ENCODE measurements at places on chromosomes 3 and 15.

- DNase-seq = no peak
Measured at GRCh38 chr15:99955532-99955931, 222.3 kb upstream of the LYSMD4 start.

DNA sequence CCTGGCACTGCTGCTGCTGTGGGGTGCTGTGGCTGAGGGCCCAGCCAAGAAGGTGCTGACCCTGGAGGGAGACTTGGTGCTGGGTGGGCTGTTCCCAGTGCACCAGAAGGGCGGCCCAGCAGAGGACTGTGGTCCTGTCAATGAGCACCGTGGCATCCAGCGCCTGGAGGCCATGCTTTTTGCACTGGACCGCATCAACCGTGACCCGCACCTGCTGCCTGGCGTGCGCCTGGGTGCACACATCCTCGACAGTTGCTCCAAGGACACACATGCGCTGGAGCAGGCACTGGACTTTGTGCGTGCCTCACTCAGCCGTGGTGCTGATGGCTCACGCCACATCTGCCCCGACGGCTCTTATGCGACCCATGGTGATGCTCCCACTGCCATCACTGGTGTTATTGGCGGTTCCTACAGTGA lies 2.1 kb downstream of the GRM2 start:
- no peak for DNase-seq

- DNase-seq = no peak
Measured at GRCh38 chr15:66269326-66270090, 16.0 kb upstream of the MEGF11 start.

DNA sequence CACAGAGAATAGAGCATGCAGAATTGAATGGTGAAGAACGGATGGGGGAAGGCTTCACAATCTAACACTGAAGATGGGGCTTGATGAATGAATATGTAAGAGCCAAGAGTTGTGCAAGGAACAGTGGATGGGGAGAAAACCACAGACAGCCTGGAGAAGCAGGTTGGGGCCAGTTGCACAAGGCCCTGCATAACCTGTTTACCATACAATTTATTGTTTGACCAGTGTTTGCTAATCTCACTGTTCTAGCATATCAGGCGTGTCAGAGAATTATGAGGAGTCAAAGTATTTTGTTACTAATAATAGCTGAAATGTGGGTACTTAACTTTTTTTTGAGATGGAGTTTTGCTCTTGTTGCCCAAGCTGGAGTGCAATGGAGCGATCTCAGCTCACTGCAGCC lies 36.4 kb downstream of the LINS1 start:
- DNase-seq = no peak

DNA sequence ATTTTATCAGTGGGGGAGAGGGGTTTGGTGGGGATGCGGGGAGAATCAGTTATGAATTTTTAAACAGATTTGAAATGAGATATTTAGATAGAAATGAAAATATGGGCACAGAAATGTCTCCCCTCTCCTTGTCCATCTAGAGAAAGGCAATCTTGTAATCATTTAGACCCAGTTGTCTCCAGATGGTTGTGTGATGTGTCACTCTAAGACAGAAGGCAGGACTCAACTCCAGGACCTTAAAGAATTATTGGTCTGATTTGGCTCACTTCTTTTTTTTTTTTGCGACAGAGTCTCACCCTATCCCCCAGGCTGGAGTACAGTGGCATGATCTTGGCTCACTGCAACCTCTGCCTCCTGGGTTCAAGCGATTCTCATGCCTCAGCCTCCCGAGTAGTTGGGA lies 77.2 kb downstream of the EOMES start:
- DNase-seq = no peak

DNA sequence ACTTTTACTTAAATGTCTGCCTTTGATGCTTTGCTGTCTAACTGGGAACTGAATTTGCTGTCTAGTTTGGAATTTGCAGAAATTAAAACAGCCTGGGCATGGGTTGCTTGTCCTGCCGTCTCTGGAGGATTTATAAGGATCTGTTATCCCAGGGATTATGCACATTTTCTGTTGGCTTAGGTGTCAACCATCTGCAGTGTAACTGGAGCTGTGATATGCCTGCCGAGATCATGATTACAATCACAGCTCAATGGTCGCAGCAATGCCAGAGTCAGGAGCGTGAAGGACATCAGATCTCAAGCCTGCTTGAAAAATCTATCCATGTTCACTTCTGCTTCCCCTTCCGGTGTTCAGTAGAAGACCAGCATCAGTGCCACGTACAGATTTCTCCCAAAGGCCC lies 41.8 kb upstream of the SETMAR start:
- no peak for DNase-seq

DNA sequence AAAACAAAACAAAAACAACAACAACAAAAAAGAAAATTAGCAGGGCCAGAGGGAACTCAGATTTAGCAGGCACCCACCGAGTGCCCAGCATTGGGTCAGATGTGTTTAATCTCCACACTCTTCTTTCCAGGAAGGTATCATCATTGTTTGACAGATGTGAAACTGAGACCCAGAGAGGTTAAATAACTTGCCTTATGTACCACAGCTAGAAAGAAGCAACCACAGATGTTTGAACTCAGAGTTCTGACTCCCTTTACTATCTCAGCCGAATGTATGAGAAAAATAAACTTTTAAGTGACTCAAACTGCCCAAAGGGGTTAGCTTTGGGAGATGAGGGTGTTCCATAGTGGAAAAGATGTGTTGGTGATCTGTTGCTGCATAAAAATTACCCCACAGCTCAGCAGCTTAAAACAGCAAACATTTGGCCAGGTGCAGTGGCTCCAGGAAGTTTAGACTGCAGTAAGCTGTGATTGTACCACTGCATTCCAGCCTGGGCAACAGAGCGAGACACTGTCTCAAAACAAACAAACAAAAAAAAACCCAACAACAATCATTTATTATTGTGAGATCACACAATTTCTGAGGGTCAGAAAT lies 4.5 kb upstream of the RPP25 start:
- DNase-seq = no peak

- DNase-seq = no peak
Measured at GRCh38 chr3:197718891-197719290, 17.8 kb downstream of the RUBCN start.

- DNase-seq = no peak
Measured at GRCh38 chr3:4748127-4748526, 231.1 kb upstream of the BHLHE40 start.

GRCh38 chr3:106552351-106553043 lies 683.7 kb upstream of the CBLB start:
- no peak for DNase-seq

GRCh38 chr15:82045179-82045891 lies 483 bp downstream of the MEX3B start:
- peak; percentile 35 for DNase-seq

Data from neural crest cell (in vitro differentiated cells).